ENCODE measurements at places on chromosomes 1 and 21.

DNA sequence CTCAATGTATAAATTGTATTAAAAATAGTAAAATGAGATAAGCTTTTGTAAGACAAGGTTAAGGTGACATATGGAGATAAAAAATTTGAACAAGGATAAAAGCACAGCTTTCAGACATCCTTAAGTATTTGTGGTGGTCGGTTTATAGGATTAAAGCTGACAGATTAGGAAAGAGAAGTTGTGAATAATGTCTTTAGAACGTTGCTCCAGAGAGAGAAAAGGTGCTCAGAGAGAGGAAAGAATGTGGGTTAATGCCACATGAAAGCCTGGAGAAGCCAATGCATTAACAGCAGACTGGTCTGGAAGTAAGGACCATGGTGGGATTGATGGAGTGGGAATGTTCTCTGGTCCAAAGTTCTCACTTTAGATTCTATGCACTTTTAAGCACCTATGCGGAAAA, 44.8 kb downstream of the ATP6V1G3 start:
- no peak for DNase-seq

- peak; percentile 82 for DNase-seq
Observed at GRCh38 chr1:21534674-21535378, 25.6 kb downstream of the ALPL start.

- DNase-seq, result peak; percentile 61
Observed at GRCh38 chr21:40466893-40467483, 380.0 kb downstream of the DSCAM start.

DNA sequence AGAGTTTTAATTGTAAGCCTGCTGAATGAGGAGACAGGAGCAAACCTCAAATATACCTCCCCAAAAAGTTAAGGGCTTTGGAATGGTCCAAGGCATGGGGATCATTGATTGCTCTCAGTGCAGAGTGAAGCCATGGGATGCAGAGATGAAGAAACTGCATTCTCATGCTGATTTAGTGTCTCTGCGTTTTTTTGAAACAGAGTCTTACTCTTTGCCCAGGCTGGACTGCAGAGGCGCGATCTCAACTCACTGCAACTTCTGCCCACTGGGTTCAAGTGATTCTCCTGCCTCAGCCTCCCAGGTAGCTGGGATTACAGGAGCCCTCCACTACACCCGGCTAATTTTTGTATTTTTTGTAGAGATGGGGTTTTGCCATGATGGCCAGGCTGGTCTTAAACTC, 99.3 kb upstream of the ETV3 start:
- no peak for DNase-seq
